Heart right ventricle (tissue), 16 donors: ENCODE measurements at places on chromosomes 13 and 19. TPM values are rescaled to one million over a fixed set of nuclear protein-coding genes. Genes with fewer than 3 reads are reported as not detected.

- no peak for DNase-seq
- no peaks in the 10 kb centered on the region for H3K27me3 ChIP-seq
- peaks cover 16% of the 10 kb centered on the region for H3K4me1 ChIP-seq
Observed at GRCh38 chr13:27080018-27080948, 91.3 kb downstream of the USP12 start.

DNA sequence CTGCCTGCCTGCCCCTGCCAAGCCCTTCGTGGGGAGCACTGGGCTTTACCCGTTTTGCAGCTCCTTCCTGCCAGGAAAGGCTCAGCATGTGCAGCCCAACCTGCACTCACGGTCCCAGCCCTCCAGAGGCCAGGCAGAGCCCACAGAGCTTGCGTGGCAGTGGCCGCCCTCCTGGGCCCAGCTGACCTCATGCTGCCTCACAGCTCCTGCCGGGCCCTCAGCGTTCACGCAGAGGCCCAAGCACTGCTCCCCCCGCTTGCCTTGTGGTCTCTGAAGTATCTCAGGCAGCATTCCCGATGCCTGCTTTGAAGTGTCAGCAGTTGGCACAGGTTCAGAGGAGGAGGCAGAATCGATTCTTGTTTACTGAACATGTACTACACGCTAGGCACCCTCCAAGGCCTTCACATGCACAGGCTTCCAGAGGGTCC, 32.5 kb downstream of the CAPN12 start:
- no peaks in the 10 kb centered on the region for H3K36me3 ChIP-seq
- H3K4me3 ChIP-seq = no peak overlapping the region
- H3K27me3 ChIP-seq = no peaks in the 10 kb centered on the region

GRCh38 chr13:21686751-21687391, 16.0 kb downstream of the FGF9 start:
- H3K36me3 ChIP-seq = no peaks in the 10 kb centered on the region
- no peak overlapping the region for H3K27ac ChIP-seq
- peaks cover 3% of the 10 kb centered on the region for H3K4me1 ChIP-seq
- DNase-seq = no peak
- H3K4me3 ChIP-seq = no peak overlapping the region

PRR36 gene
- total RNA-seq = 0.05 TPM

ZNF177 gene
- 3.0 TPM for total RNA-seq

DNA sequence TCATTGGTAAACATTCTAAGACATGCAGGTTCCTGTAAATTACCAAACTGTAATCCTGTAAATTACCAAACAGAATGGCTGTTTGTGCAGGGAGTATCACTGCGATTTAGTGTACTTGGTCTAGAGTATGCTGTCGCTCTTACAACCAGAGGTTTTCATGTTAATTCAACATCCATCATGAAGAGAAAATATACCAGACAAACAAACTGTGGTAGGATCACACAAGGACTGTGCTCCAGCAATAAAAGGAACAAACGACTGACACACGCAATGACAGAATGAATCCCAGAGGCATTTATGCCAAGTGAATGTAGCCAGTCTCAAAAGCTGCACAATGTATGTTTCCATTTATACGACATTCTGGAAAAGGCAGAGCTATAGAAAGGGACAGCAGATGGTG, 31.2 kb downstream of the RFX2 start:
- DNase-seq = no peak
- H3K27me3 ChIP-seq = no peaks in the 10 kb centered on the region
- H3K36me3 ChIP-seq = no peaks in the 10 kb centered on the region
- H3K4me1 ChIP-seq = peaks cover 11% of the 10 kb centered on the region
- H3K27ac ChIP-seq = no peak overlapping the region
- H3K4me3 ChIP-seq = no peak overlapping the region

DNA sequence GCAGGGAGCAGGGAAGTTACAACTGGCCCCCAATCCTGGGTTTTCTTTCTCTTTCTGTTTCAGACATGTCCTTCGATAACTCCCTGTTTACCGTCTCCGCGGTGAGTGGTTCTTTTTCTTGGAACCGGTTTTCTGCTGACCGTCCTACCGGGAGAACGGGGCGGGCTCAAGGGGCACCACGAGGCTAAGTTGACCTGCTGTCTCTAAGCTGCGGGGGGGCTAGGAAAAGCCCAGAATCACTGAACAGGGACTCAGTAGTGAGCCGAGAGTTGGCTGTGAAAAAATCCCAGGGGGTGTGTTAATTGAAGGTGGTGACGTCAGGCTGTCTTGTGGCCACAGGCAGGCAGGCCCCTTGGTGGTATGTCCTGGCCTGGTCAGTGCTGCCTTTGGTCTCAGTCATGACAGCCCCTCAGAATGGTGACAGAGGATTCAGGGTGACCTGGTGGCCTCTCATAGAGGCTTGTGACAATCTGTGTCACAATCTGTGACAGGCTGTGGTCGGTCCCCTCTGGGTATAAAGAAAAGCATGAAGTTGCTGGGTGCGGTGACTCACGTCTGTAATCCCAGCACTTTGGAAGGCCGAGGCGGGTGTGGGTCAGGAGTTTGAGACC, 8.1 kb upstream of the CARM1 start:
- DNase-seq = no peak
- H3K27me3 ChIP-seq = no peaks in the 10 kb centered on the region
- H3K4me1 ChIP-seq = peaks cover 6% of the 10 kb centered on the region
- no peak overlapping the region for H3K27ac ChIP-seq
- H3K36me3 ChIP-seq = no peaks in the 10 kb centered on the region

TDRD12 gene
- 0.07 TPM for total RNA-seq

DNA sequence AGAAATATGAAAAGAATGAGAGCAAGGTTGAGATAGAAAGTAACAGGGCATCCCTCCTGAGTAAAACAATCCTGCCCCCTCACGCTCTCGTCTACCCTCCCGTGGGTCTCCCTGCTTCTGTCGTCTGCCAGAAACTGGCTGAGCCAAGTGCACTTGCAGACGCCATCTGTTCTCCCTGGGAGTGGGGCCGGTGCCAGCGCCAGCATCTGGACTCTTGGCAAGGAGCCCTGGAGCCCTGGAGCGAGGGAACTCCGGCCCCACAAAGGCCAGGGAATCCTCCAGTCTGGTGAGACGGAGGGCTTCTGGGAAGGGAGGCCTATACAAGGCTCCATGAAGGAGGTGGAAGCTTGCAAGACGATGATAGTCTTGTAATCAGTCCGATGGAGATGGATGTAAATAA, 2.3 kb upstream of the TMEM91 start:
- peaks cover 35% of the 10 kb centered on the region for H3K4me1 ChIP-seq
- H3K4me3 ChIP-seq = no peak overlapping the region
- no peaks in the 10 kb centered on the region for H3K36me3 ChIP-seq
- H3K27ac ChIP-seq = no peak overlapping the region
- peak; percentile 90 for DNase-seq

GRCh38 chr13:46926916-46927590, 30.2 kb upstream of the HTR2A start:
- no peak for DNase-seq
- no peaks in the 10 kb centered on the region for H3K4me1 ChIP-seq
- H3K36me3 ChIP-seq = no peaks in the 10 kb centered on the region
- H3K4me3 ChIP-seq = no peak overlapping the region
- no peaks in the 10 kb centered on the region for H3K27me3 ChIP-seq
- no peak overlapping the region for H3K27ac ChIP-seq

DNA sequence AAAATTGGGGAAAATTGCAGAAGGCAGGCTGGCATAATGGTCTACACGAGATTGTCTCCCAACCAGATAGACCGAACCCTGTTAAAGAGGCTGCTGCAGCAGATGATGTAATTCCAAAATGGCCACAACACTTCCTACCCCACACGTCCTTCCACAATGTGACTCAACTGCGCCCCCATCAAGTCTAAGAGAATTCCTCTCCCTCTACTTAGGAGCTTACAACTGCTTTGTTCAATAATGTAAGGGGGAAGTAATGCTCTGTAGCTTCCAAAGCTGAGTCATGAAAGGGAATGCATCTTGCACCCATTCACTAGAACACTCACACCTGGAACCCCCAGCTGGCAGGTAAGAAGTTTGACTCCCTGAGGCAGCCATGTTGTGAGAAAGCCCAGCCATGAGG, 117.8 kb upstream of the IRS2 start:
- H3K27ac ChIP-seq = no peak overlapping the region
- H3K4me3 ChIP-seq = no peak overlapping the region
- H3K27me3 ChIP-seq = peaks cover 6% of the 10 kb centered on the region
- no peaks in the 10 kb centered on the region for H3K36me3 ChIP-seq

GRCh38 chr19:49408816-49409440, 14.3 kb downstream of the PTH2 start:
- H3K4me3 ChIP-seq = no peak overlapping the region
- DNase-seq = no peak
- no peaks in the 10 kb centered on the region for H3K27me3 ChIP-seq
- H3K4me1 ChIP-seq = no peaks in the 10 kb centered on the region
- H3K36me3 ChIP-seq = no peaks in the 10 kb centered on the region
- H3K27ac ChIP-seq = no peak overlapping the region

- H3K4me1 ChIP-seq = no peaks in the 10 kb centered on the region
- H3K27ac ChIP-seq = peak within 1 kb of the TSS; percentile 58
- no peaks in the 10 kb centered on the region for H3K36me3 ChIP-seq
Observed at GRCh38 chr13:36919833-36920615, at the start of gene SMAD9. SMAD9 (minus strand) TSS chr13:36920238; CDS start chr13:36879689, 40,549 bp downstream.

GRCh38 chr19:45216667-45217066, 28.5 kb downstream of the EXOC3L2 start:
- H3K27me3 ChIP-seq = no peaks in the 10 kb centered on the region
- H3K27ac ChIP-seq = no peak overlapping the region
- peaks cover 26% of the 10 kb centered on the region for H3K4me1 ChIP-seq
- no peak for DNase-seq

DNA sequence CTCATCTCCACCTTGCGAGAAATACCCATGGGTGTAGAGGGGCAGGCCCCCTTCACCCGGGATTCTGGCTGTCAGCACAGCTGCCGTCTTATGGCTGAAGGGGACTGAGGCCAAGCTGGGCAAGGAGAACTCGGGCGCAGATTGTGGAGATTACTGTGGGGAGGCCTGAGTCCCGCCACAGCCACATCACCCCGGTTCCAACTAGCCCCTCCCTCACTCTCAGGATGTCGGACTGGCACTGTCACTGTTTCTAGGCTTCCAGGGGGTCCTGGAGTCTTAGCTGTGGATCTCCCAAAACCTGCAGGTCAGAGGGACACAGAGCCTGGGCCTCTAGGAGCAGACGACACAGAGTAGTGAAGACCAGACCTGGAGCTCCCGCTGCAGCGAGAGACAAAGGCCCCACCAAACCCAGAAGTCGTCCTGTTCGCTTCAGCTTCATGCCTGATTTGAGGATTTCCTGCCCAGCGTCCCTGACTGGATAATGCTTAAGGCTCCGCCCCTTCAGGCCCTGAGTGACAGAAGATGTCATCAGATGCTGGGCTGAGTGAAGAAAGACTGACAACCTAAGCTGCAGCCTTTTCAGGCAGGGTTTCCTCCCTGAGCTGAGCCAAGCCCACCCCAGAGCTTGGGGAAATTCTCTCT, 55.8 kb downstream of the ZNF93 start:
- no peak overlapping the region for H3K4me3 ChIP-seq
- H3K27ac ChIP-seq = no peak overlapping the region
- no peaks in the 10 kb centered on the region for H3K4me1 ChIP-seq
- DNase-seq = no peak
- no peaks in the 10 kb centered on the region for H3K27me3 ChIP-seq

DNA sequence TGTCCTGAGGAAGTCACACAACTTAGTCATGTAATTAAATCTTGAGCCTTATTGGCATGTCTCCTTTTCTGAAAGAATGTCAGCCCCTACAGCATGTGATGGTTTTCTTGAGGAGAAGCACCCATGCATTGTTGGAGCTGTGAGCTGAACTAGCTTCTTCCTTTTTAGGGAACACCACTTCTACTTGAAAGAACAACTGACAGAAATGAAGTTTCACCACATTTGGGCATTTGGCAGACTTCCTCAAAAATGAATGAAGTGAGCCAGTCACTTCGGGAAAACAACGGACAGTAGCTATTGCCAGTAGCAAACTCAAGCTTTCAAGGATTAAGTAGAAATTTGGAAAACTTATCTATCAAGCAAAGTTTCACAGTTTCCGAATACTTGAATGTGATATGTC, 1351.3 kb downstream of the EFNB2 start:
- no peaks in the 10 kb centered on the region for H3K36me3 ChIP-seq
- no peak for DNase-seq

- H3K27me3 ChIP-seq = no peaks in the 10 kb centered on the region
- no peaks in the 10 kb centered on the region for H3K4me1 ChIP-seq
- no peak overlapping the region for H3K4me3 ChIP-seq
- H3K27ac ChIP-seq = no peak overlapping the region
- no peaks in the 10 kb centered on the region for H3K36me3 ChIP-seq
- peak; percentile 48 for DNase-seq
Observed at GRCh38 chr13:90800082-90800746, 547.3 kb upstream of the MIR17HG start.

HIPK4 gene
- not detected for total RNA-seq
